SK-N-SH (cell line): ENCODE measurements at places on chromosomes 16 and 17.

GRCh38 chr17:76155988-76156661 lies 15.1 kb upstream of the FOXJ1 start:
- no peak for DNase-seq

DNA sequence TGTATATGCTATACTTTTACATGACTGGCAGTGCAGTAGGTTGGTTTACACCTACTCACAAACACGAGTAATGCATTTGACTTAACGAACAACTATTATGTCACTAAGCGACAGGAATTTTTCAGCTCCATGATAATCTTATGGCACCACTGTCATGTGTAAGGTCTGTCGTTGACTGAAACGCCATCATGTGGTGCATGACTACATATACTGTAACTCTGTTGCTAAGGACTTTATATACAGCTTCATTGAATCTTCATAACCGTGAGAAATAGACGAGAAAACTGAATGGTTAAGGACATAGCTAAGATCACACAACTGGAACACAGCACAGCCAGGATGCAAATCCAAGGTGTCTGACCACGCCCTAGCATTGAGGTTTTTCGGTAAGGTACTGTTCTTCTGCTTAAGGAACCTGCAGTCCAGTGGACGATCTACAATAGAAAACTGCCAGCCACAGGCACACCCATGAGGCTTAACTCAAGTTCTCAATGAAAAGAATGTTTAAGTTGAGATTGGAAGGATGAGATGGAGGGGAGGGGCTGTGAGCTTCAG lies 3.3 kb downstream of the CFAP20 start:
- DNase-seq, result no peak

- no peak for DNase-seq
Measured at GRCh38 chr16:48824271-48824670, 214.3 kb upstream of the N4BP1 start.

GRCh38 chr16:11759163-11759834 lies 16.6 kb upstream of the TXNDC11 start:
- DNase-seq, result no peak

GRCh38 chr17:41625602-41626001 lies 1.2 kb upstream of the KRT17 start:
- no peak for DNase-seq

DNA sequence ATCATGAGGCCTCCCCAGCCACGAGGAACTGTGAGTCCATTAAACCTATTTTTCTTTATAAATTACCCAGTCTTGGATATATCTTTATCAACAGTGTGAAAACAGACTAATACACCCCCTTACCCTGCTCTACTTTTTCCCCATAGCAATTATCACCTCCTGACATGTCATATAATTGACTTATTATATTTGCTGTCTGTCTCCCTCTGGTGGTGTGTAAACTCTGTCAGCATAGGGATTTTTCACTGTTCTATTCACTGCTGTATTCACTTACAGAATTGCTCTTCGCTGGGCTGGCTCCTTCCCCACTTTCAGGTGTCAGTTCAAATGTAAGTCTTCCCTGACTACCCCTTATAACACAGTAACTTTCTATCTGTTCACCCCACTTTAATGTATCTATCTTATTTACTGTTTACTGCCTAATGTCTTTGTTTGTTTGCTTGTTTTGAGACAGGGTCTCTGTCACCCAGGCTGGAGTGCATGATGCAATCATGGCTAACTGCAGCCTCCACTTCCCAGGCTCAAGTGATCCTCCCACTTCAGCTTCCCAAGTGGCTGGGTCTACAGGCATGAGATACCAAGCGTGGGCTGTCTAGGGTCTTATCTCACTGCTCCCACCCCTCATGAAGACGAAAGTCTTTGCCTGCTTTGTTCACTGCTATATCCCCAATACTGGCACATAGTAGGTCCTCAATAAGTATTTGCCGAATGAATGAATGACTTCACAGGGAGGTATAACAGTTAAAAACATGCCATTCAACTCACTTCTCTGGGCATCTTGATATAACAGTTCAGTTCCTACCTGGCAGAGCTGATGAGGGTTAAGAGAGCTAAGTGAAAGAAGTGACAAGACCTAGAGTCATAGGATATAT lies 52.4 kb upstream of the CDH3 start:
- no peak for DNase-seq

DNA sequence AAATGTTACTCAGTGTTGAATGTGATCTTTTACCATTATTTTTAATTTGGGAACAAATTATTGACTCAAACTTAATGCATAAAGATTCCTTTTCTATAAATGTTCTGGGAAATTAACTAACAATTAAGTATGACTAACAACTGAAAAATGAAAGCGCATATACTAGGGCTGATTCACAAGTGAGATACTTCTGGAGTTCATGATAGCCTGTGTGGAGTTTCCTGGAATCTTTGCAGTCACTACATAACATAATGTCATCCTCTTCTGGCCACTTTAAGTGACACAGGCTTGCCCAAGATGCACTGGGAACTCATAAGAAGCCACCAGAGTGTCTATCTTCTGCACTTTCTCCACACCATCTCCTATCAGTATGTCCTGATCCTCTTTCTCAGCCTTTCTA lies 450.3 kb upstream of the CDH11 start:
- no peak for DNase-seq

DNA sequence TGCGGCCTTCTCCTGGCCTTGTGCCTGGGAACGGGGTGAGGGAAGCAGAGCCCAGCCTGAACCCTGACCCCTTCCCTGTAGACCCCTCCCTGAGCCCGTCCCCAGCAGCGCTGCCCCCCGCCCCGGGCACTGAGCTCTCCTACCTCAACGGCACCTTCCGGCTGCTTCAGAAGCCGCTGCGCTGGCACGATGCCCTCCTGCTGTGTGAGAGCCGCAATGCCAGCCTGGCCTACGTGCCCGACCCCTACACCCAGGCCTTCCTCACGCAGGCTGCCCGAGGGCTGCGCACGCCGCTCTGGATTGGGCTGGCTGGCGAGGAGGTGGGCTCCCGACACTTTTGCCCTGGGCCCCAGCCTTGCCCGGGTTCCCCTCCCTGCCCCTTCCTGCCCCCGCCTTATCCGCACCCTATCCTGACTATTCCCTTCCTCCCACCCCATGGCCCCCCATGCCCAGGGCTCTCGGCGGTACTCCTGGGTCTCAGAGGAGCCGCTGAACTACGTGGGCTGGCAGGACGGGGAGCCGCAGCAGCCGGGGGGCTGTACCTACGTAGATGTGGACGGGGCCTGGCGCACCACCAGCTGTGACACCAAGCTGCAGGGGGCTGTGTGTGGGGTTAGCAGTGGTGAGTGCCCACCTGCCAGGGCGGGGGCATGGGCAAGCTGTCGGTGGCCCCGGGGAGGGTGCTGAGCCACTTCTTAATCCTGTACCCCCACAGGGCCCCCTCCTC lies 62.1 kb downstream of the MRC2 start:
- DNase-seq, result no peak

DNA sequence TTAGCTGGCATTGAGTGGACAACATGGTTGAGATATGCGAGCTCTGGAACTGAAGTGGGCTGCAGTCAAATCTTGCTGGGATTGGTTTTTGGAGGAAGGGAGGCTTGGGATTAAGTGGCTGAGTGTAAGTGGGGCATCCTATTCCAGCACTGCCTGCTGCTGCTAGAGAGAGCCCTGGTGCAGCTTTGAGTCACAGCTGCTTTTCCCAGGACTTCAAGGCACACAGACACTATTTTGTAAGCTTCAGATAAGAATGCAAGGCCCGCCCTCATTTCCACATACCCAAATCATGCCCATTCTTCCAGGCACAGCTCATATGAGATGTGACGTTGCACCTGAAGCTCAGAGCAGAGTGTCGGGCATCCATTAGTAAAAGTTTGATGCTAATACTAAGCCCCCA lies 10.2 kb upstream of the MAF start:
- DNase-seq, result no peak

DNA sequence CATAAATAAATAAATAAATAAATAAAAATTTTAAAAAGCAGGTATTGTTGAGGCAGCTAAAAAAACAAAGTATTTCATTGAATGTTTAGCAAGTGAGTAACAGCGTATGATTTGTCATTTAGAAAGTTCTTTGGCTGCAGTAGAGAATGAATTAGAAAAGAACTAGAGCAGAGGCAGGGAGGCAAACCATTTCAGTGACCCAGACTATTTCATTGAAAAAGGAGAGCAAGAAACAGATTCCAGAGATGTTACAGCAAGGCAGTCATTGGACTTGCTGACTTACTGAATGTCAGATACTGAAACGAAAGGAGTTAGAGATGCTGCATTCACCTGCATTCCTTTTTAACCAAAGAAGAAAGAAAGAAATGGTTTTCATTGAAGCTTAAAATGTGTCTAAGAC lies 105.5 kb upstream of the HLF start:
- DNase-seq, result no peak

- no peak for DNase-seq
Measured at GRCh38 chr17:42922294-42922693, 21.7 kb downstream of the G6PC1 start.

GRCh38 chr17:77288115-77288619 lies 147.4 kb downstream of the SEC14L1 start:
- DNase-seq, result no peak

DNA sequence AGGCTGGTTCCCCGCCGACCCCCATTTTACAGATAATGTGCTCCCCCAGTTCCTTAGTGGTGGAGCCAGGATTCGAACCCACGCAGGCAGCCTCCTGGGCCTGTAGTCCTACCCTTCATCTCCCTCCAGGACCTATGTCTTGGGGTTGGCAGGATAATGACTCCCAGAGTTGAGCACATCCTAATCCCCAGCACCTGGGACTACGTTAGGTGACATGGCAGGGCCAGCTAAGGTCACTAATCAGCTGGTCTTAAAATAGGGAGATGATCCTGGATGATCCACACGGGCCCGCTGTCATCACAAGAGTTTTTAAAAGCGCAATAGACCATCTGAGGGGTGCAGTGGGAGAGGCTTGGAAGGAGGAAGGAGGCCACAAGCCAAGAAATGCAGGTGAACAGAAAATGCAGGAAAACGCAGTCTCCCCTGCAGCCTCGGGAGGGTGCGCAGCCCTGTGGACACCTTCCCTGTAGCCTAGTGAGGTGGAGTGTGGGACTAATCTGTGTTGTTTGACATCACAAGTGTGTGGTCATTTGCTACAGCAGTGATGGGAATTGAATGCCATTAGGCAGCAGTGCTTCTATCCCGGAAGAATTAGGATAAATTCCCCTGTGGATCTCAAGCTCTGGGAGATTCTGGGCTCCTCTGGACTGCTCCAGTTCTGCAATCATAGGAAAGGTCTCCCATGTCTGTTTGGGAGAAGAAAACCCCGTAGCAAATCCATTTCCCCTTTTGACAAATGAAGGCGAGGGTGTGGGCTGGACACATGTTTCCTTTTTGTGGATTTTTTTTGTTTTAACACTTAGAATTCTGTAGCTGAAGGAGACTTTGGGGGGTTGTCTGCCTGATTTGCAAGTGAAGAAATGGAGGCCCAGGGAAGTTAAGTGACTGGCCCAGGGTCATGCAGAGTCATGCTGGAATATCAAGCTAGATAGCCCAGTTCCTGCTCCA lies 297.7 kb downstream of the SEC14L1 start:
- no peak for DNase-seq

DNA sequence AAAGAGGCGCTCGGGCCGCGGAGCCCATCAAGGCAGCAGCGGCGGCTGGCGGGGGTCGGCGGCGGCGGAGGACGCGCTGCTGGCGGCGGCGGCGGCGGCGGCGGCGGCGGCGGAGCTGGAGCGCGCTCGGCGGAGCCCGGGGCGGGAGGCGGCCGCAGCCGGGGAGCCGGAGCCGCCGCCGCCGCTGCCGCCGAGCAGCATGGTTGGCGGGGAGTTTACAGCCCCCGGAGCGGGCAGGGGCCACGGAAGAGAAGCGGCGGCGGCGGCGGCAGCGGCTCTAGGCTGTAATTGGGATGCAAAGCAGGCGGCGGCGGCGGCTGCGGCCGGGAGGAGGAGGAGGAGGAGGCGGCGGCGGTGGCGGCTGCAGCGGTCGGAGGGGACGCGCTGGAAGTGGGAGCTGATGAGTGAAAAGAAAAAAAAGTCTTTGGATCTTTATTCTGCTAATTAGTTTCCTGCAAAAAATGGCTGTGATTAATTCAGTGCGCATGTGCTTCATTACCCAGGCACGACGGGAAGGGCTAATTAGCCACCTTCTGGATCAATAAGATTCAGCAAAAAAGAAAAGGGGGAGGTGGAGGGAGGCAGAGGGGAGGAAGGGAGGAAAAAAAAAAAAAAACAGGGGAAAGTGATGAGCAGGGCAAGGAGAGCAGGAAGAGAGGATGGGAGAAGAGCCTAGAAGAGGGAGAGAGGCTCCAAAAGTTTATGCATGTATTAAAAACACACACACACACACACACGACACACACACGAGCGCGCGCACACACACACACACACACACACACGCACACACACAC lies 10.9 kb upstream of the ZFHX3 start:
- peak; percentile 77 for DNase-seq

GRCh38 chr17:71935341-71935740 lies 185.5 kb upstream of the SOX9 start:
- no peak for DNase-seq

GRCh38 chr17:298791-299450 lies 53.7 kb downstream of the RPH3AL start:
- no peak for DNase-seq

- peak; percentile 80 for DNase-seq
Measured at GRCh38 chr17:8060274-8060673, 21.4 kb downstream of the ALOX15B start.

- no peak for DNase-seq
Measured at GRCh38 chr16:86133377-86133776, 234.4 kb downstream of the IRF8 start.

GRCh38 chr17:15112846-15113617 lies 152.1 kb downstream of the PMP22 start:
- DNase-seq, result no peak

- no peak for DNase-seq
Measured at GRCh38 chr17:67837965-67838364, 12.7 kb downstream of the BPTF start.

- DNase-seq, result no peak
Measured at GRCh38 chr17:82400830-82401229, 17.3 kb upstream of the HEXD start.

GRCh38 chr16:89538286-89538685 lies 22.2 kb upstream of the RPL13 start:
- no peak for DNase-seq

- peak; percentile 64 for DNase-seq
Measured at GRCh38 chr16:50371936-50372595, 3.3 kb upstream of the BRD7 start.
